ENCODE measurements at places on chromosomes 2 and 18.

GRCh38 chr2:162747021-162747420 is 91.5 kb downstream of the KCNH7 start:
- no peak for DNase-seq

GRCh38 chr18:58853561-58853960 is 11.1 kb upstream of the ZNF532 start:
- DNase-seq, result no peak

DNA sequence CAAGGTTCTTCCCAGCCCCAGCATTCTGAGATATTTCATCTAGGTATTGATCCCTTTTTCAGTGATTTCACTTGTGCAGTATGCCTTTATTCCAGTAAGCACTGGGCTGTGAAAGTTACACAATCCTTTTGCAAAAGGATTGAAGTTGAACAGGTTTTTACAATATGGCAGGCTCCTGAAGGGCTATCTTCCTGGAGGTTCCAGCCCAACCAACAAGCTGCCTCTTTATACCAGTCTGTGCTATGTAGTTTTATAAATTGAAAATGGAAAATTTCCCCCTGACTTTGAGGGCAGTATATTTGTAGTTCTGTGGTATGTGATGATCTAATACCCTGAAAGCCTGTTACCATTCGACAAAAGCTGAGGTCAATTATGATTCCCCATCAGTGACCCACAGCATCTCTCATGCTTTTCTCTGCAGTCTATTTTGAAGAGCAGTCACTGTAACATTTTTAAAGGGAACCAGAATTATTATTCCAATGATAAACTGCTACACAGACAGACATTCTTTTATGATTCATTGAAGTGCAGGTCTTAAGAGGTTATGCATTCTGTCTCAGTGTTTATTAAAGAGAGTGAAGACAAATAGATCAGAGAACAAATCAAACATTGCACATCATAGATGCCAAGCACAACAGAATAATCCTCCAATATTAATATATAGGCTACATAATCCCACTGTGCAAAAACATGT is 35.2 kb upstream of the STPG4 start:
- DNase-seq, result no peak

- no peak for DNase-seq
Observed at GRCh38 chr2:226971084-226971483, 135.2 kb downstream of the RHBDD1 start.

Measured in NCI-H1105 (cell line).